ENCODE measurements at places on chromosomes 2 and 18.
A peak's percentile ranks its signal among the peaks of the same experiment; 100 is the strongest.

DNA sequence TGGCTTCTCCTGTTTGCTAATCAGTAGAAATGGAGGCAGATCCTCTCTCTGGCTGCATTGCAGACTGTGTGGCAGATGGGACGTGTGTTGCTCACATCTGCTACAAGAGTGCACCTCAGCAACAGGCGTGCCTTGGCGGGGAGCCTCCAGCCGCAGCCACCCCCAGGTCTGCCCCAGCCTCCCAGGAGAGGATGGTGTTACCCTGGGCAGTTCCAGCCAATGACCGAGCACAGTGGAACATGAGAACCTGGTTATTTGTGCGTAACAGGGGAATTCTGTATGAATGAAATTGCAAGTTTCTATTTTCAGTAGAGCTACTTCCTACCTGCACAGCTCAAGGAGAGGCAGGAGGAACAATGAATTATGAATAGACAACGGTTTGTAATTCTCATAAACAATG, 130.6 kb upstream of the CBLN2 start:
- no peak for DNase-seq

DNA sequence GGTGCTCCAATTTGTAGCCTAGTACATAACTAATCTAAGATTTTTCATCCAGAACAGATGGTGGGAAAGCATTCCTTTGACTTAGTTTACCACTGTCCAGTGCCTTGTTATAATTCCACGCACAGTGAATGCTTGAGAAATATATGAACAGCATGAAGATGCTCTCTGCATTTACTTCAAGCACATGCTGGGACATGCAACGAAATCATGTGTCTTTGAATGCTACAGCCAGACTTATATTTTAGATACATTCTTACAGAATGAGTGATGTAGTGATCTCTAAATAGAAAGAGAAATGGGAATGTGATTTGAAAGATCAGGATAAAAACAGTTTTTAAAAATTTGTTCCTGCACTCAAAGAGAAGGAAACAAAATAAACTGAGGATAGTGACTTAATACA, 398.3 kb downstream of the FBXO15 start:
- no peak for DNase-seq

- DNase-seq, result no peak
Observed at GRCh38 chr2:119198240-119198840, 25.3 kb upstream of the STEAP3 start.

DNA sequence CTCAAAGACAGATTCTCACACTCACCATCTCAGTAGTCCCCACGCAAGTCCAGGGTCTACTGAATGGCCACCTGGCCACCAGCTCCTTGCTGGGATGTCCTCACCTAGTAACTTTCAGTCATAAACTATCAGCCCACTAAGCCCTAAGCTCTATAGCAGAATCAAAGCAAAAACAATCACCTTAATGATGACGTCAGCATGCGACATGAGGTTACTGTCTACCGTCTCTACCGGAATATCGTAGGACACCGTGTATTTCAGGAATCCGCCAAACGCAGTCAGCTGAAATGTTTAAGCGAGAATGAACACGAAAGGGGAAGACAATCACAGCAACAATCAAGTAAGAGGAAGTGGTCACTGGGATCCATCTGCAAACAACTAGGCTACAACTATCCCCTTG, 81.8 kb downstream of the LAMA1 start:
- DNase-seq, result no peak

DNA sequence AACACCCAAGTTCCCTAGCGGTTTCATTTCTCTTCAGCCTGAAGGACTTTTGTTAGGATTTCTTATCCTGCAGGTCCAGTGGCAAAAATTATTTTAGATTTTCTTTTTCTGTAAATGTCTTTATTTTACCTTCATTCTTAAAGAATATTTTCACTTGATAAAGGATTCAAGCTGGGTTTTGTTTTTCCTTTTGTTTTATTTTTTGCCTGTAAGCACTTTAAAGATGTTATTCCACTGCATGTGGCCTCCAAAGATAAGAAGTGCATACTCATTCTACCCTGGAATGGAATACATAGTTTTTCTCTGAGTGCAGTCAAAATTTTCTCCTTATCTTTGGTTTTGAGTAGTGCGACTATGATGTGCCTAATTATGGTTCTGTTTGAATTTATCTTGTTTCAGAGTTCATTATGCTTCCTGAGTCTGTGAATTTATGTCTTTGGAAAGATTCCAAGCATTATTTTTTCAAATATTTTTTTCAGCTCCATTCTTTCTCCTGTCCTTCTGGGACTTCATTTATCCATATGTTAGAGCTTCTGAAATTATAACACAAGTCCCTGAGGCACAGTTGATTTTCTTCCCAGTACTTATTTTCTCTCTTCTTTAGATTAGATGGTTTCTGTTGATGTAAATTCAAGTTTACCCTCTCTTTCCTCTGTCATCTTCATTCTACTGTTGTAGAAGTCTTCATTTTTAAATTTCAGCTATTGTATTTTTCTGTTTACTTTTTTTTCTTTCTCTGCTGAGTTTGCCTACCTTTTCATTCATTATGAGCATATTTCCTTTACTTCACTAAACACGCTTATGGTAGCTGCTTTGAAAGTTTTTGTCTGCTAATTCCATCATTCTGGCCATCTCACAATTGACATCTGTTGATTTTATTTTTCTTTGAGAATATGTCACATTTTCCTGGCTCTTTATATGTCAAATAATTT, 69.6 kb downstream of the MAPRE2 start:
- no peak for DNase-seq

DNA sequence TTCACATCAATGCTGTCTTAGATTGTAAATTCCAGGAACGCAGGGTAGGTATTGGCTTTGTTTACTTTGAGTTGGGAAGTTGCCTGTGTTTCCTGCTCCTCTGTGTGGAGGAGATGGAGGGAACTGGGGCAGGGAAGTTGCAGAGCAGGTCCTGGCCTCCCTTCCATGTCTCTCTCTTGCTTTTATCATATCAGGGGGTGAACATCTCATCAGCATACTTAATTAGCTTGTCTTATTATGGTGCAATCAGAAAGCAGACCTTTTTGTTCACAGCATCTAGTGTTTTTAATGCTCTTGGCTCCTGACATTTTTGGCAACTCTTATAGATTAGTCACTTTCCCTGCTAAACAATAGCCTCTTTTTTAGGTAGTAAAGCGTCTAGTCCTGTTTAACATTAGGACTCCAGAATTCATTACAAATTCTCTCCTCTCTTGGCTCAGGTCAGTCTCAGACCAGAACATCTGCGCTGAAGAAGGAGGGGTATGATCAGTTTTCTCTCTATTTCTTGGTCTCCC, 11.5 kb upstream of the DIPK1C start:
- no peak for DNase-seq

DNA sequence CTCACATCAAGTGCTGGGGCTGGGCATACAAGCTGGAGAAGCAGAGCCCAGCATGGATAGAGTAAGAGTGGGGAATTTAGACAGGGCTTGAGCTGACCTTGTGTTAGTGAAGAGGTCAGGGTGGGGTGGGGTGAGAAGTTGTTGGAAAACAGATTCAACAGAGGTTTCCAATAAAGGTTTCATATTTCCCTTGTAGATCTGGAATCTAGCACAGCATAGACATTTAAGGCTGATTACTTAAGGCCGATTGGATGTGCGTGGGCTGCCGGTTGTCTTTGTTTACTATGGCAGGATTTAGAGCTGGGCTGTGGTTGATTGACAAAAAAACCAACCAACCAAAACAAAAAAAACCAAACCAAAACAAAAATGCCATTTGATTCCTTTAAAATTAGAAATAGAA, 114.9 kb upstream of the SEC11C start:
- DNase-seq, result no peak

DNA sequence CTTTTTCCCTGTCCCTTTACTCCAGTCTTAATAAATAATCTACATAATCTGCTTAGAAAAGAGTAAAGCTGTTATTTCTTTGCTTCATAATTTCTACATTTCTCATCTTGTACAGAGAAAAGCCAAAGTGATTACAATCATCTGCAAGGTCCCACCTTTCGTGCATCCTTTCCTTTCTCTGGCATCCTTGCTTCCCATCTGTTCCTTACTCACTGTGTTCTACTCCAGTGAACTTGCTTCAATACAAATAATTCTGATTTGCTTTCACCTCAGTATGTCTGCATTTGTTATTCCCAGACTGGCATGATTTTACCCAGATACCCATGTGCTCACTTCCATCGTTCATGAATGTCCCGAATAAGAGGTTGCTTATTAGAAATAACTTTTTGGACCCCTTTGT, 99.4 kb upstream of the DSEL start:
- no peak for DNase-seq

- DNase-seq, result no peak
Observed at GRCh38 chr2:10765914-10766313, 44.5 kb downstream of the ATP6V1C2 start.

GRCh38 chr2:205024822-205025518, 479.7 kb downstream of the PARD3B start:
- DNase-seq, result no peak

DNA sequence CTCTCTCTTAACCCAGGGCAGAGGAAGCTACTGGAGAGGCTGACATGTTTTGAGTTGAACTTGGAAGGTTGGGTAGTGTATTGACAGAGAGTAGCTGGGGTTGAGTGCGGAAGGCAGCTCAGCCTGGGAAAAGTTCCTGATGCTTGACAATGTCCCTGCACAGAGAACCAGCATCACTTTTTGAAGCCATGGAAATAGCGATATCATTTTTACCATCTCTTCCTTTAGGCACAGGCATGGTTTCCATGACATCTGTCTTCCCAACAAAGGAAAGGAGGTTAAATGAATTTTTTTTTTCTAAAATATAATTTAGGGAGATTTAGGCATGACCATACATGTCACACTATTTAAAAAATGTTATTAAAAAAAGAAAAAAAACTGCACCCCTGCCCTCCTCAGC, 78.3 kb upstream of the KCNE4 start:
- no peak for DNase-seq

DNA sequence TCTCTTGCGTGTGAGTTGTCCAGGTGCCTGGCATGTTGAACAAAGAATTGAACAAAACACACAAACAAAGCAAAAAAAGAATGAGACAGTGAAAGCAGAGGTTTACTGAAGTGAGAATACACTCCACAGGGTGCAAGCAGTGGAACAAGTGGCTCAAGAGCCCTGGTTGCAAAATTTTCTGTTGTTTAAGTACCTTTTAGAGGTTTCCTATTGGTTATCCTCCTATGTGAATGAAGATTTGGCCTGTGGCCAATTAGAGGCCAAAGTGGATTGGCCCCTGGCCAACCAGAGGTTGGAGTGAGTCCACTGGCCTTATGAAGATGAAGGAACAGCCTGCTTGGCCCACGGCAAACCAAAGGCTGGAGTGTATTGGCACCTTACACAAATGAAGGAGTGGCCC, 1188.5 kb upstream of the NRXN1 start:
- no peak for DNase-seq

- peak; percentile 77 for DNase-seq
Observed at GRCh38 chr2:219402665-219403515, 15.2 kb upstream of the DNPEP start.
